Bronchial smooth muscle cell (primary cell): ENCODE measurements at places on chromosomes 16 and 17. TPM values are rescaled to one million over a fixed set of nuclear protein-coding genes. Genes with fewer than 3 reads are reported as not detected.

The CORO7 gene
- total RNA-seq, result 7.7 and 16.6 TPM in 2 replicates

The CBFA2T3 gene
- total RNA-seq, result 0.17 TPM in 1 of 2 replicates, not detected in the other

The OSGIN1 gene
- total RNA-seq, result 1.9 and 2.7 TPM in 2 replicates

The KRT27 gene
- not detected in 2 replicates for total RNA-seq

The NPB gene
- 0.26 and 0.63 TPM in 2 replicates for total RNA-seq

The VAT1L gene
- 7.7 TPM in 1 of 2 replicates, not detected in the other for total RNA-seq

The MAPT gene
- 0.32 and 0.60 TPM in 2 replicates for total RNA-seq

The MT1F gene
- not detected in 2 replicates for total RNA-seq

The PSMD11 gene
- total RNA-seq, result 62.3 and 67.5 TPM in 2 replicates

The NEUROD2 gene
- total RNA-seq, result under 0.01 TPM in 1 of 2 replicates, not detected in the other

The TMEM235 gene
- total RNA-seq, result 0.16 TPM in 1 of 2 replicates, not detected in the other

The KRT33B gene
- not detected in 2 replicates for total RNA-seq

The TRAF4 gene
- 23.8 and 26.6 TPM in 2 replicates for total RNA-seq

The ZNF267 gene
- 8.2 and 10.1 TPM in 2 replicates for total RNA-seq

The KRTAP4-4 gene
- not detected in 2 replicates for total RNA-seq

The TBC1D3 gene
- total RNA-seq, result not detected in 2 replicates

The ARHGDIG gene
- total RNA-seq, result 0.77 and 0.79 TPM in 2 replicates

The SLFN11 gene
- 35.1 and 51.2 TPM in 2 replicates for total RNA-seq

The ZP2 gene
- not detected in 2 replicates for total RNA-seq

The MMP28 gene
- total RNA-seq, result 1.4 and 1.5 TPM in 2 replicates

The KRTAP4-7 gene
- total RNA-seq, result not detected in 2 replicates

The OR1F1 gene
- total RNA-seq, result not detected in 2 replicates

The ITFG1 gene
- total RNA-seq, result 46.6 and 62.4 TPM in 2 replicates

The TELO2 gene
- 9.5 and 9.7 TPM in 2 replicates for total RNA-seq

The RRAD gene
- total RNA-seq, result 9.8 and 11.7 TPM in 2 replicates

The SLC7A5 gene
- 2.8 and 7.6 TPM in 2 replicates for total RNA-seq

The PRCD gene
- 8.0 and 11.2 TPM in 2 replicates for total RNA-seq

The AANAT gene
- not detected in 2 replicates for total RNA-seq

The CRYM gene
- total RNA-seq, result 1.3 and 3.3 TPM in 2 replicates

The ATP2C2 gene
- 0.69 TPM in 1 of 2 replicates, not detected in the other for total RNA-seq
